T-helper 2 cell (primary cell): ENCODE measurements at places on chromosomes 7 and 10.

GRCh38 chr10:14821635-14822375, 16.0 kb downstream of the CDNF start:
- DNase-seq = no peak

DNA sequence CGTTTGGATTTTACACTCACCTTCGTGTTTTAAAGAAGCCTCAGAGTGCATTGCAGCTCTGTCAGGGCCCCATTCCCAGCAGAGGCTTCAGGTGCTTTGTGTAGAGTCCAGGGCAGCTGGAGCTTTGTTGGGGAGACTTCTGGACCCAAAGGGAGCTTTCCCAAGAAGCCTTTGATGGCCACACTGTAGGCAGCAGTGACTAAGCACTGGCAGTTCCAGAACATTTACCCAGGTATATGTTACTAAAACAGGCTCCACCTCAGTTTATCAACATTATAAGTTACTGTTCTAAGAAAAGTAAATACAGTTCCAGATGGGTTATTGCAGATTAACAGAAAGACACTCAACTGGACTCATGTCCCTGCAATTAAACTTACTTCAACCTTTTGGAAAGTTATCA, 66.8 kb downstream of the LANCL2 start:
- DNase-seq = no peak

GRCh38 chr7:76364198-76364584, 5.4 kb upstream of the YWHAG start:
- no peak for DNase-seq

- DNase-seq = no peak
Observed at GRCh38 chr10:70958396-70958795, 70.0 kb upstream of the PCBD1 start.

DNA sequence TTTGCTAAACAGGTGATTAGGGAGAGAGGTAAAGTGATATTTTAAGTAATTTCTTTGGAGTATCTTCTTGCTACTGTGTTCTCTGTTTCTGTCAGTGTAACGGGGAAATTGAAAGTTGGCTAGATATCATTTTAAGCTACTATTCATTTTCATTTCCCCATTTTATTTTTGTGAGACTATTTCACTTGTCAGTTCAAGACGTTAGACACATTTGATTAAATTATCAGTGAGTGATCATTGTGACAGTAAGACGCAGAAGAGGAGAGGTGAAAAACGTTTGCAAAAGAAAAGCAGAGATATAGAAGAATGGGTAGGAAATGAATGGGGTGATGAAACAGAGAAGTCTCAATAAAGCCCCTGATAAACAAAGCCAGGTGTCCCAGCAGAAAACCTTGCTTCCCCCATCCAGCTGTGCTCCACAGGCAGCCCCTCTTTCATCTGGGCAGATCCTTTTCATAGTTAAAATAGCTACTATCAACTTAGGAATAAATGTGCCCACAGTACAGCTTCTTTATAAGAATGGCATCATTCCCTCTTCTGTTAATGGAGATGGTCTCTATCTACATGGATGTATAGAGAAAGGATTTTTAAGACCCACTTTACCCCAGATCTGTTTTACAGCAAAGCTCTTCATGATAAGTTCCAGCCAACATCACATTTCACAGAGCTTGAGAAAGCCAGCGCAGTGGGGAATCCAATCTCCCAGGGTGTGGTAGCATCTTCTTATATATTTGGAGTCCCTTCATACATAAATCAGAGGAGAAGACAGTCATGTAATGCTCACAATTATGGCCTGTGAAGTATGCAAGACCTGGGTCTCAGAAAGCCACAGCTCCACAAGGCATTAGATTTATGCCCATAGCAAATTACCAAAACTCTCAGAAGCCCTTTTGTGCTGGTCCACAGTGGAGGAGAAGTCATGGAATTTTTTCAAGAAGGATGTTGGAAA, 138.1 kb upstream of the ITGB1 start:
- no peak for DNase-seq

GRCh38 chr10:52394246-52394645, 80.2 kb downstream of the DKK1 start:
- DNase-seq = no peak

GRCh38 chr10:62617652-62618051, 186.9 kb upstream of the ADO start:
- DNase-seq = no peak

- no peak for DNase-seq
Observed at GRCh38 chr10:133131053-133131452, 29.0 kb upstream of the KNDC1 start.

DNA sequence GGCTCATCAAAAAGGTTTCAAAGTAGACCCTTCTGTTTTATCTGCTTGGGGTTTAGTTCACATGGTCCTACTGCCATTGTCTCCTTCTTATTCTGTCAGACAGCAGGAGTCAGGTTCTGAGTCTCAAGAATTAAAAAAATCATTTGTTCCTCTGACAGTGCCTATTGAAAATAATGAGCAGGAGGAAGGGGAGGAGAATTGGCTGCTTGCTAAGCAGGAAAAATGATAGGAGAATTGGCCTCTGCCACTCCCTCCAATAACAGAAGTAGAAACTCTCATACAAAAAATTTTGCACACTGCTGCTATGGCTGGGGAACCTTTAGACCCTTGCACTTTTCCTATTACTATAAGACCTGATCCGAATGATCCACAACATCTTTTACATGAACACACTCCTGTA, 35.7 kb downstream of the OR13A1 start:
- no peak for DNase-seq

GRCh38 chr10:61655335-61655851, 7.3 kb upstream of the CABCOCO1 start:
- no peak for DNase-seq

- no peak for DNase-seq
Observed at GRCh38 chr10:91672021-91672608, 39.2 kb upstream of the PPP1R3C start.

GRCh38 chr7:23272275-23272674, 25.7 kb downstream of the GPNMB start:
- DNase-seq = no peak

- no peak for DNase-seq
Observed at GRCh38 chr7:74183142-74183541, 9.0 kb downstream of the EIF4H start.

- DNase-seq = no peak
Observed at GRCh38 chr10:110494532-110494931, 3.2 kb upstream of the DUSP5 start.

DNA sequence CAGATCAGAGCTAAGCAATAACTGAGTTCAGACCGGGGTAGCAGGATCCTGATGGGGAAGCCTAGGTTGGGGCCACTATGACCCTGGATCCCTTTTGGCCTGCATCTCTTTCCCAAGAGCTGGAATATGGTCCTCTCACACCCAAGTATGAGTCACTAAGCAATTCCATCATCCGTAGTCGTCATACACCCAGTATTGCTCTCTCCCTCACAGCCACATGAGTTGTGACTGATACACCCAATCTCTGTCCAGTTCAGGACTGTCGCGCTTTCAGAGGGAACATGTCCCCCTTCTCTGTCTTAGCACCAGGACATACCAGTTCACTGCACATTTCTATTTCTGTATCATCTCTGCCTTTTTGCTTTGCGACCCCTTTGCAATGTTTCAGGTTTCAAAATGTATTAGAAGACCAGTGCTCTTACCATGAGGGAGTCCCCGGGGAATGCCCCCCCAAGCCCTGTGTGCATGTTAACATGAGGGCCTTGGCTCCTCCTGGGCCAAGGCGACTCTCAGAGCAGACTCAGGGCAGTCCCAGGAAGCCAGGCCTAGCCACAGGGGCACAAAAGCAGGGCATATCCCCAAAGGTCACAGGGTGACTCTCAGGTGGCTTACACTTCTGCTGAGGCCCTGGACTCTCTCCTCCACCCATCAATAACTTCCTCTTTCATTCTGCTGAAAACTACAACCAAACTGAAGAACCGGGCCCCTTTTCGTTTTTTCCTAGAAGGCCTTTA, 75.3 kb upstream of the SAMD8 start:
- no peak for DNase-seq

DNA sequence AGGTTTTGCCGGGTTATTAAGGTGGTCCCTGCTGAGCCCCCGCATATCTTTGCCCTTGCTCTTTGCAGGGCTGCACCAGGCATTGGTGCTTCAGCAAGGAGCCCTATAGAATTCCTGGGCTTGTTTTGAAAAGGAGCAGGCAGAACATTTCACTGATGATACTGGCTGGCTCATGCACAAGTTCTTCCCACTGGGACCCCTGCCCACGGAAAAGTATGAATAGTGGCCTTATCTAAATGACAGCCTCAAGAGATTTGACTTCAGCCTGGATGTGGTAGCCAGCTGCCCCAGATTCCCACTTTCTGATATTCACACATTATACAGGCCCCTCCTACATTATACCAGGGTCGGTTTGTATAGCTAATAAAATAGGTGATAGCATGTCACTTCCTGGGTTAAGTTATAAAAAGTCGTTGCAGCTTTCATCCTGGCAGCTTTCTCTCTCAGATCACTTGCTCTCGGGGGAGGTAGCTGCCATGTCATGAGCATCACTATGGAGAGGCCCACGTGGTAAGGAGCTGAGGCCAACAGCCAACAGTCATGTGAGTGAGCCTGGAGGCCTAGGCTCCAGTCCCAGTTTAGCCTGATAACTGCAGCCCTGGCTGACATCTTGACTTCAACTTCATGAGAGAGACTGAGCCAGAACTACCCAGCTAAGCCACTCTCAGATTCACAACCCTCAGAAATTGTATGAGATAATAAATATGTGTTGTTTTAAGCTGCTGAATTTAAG, 16.8 kb upstream of the CRTAC1 start:
- no peak for DNase-seq

DNA sequence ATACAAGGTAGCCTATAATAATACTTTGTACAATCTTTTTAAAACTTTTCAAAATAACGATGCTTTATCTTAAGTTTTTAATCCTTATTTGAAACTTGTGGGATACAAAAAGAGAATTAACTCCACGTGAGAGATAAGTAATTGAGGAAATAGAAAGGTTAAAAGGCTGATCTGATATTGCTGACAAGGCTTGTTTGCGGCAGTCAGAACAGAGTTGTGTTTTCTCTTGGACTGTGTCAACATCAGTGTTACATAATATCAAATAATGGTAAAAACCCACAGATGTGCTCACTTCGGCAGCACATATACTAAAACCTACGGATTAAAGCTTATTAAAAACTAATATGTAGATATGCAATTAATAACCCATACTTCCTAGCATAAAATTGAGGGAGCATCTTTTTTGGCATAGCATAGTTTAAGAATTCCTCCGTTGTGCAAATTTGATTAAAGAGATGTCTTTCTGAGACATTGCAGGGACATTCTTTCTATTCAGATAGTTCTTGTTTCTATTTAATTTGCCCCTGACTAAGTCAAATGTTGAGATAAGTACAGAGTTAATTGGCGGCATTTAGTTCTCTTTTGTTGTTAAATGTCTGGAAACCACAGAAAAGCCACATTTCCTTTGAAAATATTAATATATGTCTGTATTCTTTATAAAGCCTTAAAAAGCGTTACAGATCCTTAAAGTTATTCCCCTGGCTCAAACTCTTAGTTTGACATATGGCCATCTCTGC, 63.3 kb downstream of the FAM185A start:
- DNase-seq = no peak

DNA sequence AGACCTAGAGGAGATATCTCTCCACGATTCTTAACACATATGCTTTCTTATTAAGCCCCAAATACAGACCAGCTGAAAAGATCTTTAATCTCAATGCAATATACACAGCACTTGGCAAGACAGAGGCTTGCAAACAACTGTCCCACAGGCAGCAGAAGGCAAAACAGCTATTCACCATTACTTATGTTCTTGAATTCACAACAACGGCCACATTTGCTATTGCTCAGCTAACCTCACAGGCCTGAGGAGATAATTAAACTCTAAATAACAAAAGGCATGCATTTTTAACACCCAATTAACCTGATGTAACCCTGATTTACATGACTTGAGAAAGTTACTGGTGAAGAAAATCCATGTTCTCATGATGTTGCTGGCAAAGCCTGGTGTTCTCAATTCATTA, 216.4 kb downstream of the CRPPA start:
- no peak for DNase-seq

- DNase-seq = no peak
Observed at GRCh38 chr10:89814278-89814677, 112.9 kb downstream of the KIF20B start.

DNA sequence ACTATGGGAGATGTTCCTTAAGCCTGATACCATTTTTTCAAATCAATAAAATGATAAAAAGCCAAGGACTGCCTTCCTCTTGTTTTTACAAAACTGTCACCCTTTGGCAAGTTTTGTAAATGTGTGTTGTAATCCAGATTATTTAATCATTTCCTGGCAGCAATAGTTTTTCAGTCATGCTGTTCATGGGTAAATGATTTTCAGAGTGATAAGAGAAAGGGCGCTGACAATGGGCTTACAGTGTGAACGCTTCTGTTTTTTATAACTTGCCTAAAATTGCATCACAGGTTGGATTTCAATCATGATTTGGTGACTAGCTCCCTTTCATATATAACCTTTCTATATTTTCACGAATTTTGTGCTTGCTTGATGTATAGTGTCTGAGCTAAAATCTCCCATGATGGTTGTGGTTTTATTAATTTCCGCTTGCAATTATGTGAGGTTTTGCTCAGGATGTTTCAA, 19.0 kb upstream of the DMBT1 start:
- no peak for DNase-seq

DNA sequence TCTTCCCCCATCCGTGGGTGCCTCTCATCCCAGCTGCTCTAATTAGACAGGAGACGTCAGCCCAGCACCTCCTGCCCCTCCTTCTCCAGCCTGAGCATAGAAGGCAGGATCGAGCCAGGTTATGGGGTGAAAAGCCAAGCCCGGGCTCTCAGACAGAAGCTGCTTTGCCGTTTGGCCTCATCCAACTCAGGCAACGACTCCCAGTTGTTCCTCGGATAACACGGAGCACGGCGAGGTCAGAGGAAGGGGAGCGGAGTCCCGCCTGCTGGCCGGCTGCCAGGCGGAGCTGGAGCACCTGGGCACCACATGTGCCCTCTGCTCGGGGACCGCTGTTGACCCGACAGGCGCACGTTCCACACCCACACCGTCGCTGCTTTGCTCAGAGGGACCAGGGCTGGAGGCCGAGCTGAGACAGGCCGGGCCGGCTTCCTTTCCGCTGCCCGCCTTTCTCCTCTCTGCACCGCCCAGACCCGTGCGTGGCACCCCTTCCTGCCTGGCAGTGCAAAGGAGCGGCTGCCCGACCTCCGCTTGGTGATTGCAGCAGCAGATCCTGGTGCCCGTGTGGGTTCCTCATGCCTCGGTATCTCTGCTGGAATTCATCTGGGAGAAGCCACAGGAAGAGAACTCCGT, 21.6 kb upstream of the UNCX start:
- DNase-seq = no peak

DNA sequence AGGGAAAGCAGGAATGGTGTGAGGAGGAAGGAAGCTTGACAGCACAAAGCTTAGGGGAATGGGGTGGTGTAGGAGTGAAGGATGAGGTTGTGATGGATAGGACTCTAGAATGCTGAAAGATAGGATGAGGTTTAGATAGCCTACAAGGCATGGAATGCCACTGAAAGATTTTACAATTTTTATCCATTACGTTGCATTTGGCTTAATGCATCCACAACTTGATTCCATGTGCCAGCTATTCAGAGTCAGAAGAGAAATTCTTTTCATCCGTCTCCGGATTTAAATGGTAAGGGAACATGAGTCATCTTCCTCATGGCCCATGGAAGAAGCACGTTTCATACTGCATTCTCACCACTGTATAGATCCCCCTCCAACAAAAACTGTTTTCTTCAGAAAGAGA, 212.4 kb upstream of the BMPER start:
- no peak for DNase-seq
